Adrenal gland (tissue), 19 donors: ENCODE measurements at places on chromosomes 7 and 10. TPM values are rescaled to one million over a fixed set of nuclear protein-coding genes. Genes with fewer than 3 reads are reported as not detected.

DNA sequence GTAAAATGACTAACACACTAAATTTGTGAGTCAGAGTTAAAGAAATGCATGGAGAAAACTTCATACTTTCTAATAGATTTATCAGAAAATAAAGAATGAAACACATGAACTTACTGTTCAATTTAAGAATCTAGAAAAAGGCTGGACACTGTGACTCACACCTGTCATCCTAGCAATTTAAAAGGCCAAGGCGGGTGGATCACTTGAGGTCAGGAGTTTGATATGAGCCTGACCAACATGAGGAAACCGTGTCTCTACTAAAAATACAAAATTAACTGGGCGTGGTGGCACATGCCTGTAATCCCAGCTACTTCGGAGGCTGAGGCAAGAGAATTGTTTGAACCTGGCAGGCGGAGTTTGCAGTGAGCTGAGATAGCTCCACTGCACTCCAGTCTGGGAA, 1106.2 kb upstream of the LRRN3 start:
- peak; percentile 19 for DNase-seq

GRCh38 chr10:122492006-122492405, 30.7 kb downstream of the HTRA1 start:
- no peak for DNase-seq

GRCh38 chr7:15554081-15554480, 7.7 kb downstream of the AGMO start:
- DNase-seq = no peak

GRCh38 chr7:151784853-151785680, 91.8 kb downstream of the PRKAG2 start:
- DNase-seq = no peak

- DNase-seq = no peak
These were observed 38.5 kb downstream of the TCERG1L start for GRCh38 chr10:131272897-131273451.

GRCh38 chr10:6033954-6034353, 28.2 kb downstream of the IL2RA start:
- peak; percentile 34 for DNase-seq

- peak; percentile 38 for DNase-seq
These were observed 19.2 kb downstream of the PDK4 start for GRCh38 chr7:95577137-95577536.

- DNase-seq = no peak
These were observed 13.1 kb downstream of the MAT1A start for GRCh38 chr10:80276335-80276734.

DNA sequence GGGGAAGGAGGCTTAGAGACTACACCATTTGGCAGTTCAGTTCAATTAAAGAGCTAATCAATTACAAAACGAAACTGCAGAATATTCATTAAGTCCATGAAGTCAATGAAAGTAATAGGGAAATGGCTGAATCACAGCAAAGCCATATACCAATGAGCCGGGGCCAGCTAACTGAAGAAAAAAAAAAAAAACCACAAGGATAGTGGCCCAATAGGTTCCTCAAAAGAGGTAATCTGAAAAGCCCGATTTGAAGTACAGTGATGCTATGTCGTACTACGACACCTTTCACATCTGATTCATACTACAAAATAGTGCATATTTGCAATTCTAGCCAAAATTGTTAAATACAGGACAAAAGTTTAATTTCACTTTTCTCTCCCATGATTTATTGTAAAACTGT, 2.5 kb downstream of the ARHGAP12 start:
- DNase-seq = no peak

GRCh38 chr10:93206652-93207051, 133.0 kb downstream of the CYP26A1 start:
- DNase-seq = no peak

DNA sequence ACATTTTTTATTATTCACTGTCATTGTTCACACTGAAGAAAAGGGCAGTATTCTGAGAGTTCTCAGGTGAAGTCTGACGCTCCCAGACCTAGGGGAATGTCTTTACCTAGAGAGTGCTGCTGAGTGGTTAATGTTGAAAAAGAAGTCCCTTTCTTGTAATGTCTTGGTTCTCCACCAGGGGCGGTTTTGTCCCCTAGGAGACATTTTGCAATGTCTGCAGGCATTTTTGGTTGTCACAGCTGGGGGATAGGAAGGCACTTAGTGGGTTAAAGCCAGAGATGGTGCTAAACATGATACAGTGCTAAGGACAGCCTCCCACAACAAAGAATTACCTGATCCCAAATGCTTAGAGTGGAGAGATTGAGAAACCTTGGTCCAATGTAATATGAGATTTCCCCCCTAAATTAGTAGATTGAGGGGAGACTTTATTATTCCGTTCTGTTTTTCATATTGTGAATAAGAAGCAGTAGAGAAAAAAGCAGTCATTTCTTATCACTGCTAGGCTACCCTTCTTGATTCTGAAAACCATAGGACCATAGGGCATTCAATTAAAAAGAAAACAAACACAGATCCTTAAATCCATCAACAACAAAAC, 13.1 kb downstream of the UMAD1 start:
- no peak for DNase-seq

DNA sequence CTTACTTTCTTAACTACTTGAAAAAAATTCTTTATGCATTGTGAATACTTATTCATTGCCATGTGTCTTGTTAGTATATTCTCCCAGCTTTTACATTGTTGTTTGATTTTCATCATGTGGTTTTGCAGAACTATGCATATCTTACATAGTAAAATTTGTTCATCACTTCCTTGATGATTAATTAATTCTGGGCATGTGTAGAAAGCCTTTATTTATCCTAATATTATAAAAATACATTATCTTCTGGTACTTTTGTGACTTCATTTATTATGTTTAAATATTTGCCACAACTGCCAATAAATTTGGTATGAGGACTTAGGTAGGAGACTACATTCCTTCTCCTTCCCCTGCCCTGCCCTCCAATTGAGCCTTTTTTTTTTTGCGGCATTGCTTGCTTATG, 166.0 kb upstream of the ZNF32 start:
- DNase-seq = no peak

GRCh38 chr7:69719717-69720116, 121.4 kb downstream of the AUTS2 start:
- no peak for DNase-seq

- no peak for DNase-seq
These were observed 60.6 kb upstream of the UBE3C start for GRCh38 chr7:157077986-157078644.

DNA sequence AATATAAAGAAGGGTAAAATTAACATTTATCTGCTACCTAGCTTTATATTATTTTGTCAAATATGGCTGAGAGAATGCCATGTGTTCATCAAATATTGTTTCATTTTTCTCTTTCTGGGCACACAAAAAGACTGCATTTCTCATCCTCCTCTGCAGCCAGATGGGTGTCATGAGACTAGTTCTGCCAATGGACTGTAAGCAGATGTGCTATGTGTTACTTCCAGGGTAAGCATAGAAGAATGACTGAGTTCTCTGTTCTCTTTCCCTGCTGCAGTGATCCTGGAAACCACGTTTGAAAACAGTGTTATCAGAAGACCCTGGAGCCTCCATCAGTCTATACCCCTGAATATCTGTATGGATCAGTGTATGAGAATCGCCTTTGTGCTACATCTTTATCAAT, 24.1 kb upstream of the SLK start:
- no peak for DNase-seq

DNA sequence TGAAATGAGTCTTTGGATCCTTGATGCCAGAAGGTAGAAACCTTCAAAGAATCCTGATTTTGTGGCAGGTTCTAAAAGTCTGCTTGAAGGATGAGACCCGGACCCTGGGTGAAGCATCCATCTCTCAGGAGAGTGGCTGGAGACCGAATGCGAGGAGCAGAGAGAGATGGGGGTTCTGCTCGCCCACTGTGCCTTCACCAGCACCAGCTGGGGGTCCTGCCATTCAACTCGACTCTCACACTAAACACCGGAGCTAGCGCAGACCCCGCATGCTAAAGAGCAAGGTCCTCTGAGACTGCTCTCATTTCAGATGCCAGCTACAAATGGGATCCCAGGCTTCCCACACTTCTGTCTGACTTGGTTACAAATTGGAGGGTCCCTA, 218.4 kb downstream of the GLRX3 start:
- no peak for DNase-seq

DNA sequence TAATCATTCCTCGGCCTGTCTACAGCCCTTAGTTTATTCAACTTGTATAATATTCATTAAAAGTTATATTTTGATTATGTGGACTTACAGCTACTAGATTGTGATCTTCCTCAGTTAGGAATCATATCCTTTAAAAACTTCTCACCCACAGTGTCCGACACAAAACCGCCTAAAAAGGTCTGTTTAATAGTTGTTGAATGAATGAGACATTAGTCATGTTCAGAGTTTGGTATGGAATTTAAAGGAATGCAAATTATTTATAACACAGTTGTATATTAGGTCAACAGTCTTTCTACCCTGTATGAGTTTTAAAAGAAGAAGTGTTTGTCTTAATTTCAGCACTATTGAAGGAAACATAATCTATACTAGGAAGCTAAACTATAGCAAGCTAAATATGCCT, 390.0 kb downstream of the ARL4A start:
- no peak for DNase-seq

DNA sequence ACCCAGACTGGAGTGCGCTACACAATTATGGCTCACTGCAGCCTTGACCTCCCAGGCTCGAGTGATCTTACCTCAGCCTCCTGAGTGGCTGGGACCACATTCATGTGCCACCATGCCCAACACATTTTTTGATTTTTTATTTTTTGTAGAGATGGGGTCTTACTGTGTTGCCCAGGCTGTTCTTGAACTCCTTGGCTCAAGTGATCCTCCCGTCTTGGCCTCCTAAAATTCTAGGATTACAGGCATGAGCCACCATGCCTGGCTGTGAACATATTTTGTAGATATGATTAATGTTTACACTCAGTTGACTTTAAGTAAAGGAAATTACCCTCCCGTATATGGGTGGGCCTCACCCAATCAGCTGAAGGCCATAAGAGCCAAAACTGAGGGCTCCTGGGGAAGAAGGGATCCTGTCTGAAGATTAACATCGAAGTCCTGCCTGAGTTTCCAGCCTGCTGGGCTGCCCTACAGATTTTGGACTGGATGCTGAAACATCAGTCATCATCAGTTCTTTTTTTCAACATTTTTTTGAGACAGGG, 127.1 kb downstream of the ACTR3B start:
- no peak for DNase-seq

DNA sequence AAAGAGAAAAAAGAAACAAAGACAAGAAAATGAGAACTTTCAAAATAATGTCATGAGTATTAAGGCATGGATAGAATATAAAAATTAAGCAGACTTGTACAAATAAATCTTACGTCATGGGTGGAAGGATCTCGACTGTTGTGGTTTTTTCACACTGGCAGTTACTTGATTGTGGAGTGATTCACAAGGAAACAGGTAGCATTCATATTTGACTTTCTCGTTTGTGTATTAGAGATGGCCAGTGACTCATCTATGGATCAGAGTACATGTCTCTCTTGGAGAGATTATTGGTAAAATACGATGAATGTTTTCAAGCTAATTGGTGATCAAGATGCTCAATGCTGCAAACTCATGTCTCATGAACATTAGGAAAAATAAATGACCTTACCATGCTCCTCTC, 564.3 kb downstream of the GATA3 start:
- no peak for DNase-seq

GRCh38 chr10:89627830-89628229, 17.2 kb downstream of the PANK1 start:
- DNase-seq = no peak

GRCh38 chr10:13719425-13719824, 132.7 kb downstream of the PRPF18 start:
- DNase-seq = no peak

DNA sequence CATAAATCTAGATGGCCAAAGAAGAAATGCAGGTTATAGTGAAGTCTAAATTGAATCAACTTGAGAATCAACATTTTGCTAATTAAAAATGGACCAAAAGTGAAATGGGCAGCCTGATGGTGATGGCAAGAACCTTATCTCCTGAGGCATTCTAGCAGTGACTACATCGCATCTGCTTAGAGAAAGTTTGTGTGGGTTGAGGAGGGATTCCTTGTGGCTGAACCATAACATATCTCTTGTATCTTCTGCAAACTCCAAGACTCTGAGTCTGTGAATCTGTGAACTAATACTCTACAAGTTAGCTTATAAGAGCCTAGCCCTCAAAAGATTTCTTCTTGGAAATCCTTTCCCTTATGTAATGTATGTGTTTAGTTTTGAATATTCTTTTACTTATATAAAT, 85.6 kb downstream of the PRKG1 start:
- no peak for DNase-seq

GRCh38 chr7:45363669-45364068, 206.1 kb downstream of the RAMP3 start:
- no peak for DNase-seq

DNA sequence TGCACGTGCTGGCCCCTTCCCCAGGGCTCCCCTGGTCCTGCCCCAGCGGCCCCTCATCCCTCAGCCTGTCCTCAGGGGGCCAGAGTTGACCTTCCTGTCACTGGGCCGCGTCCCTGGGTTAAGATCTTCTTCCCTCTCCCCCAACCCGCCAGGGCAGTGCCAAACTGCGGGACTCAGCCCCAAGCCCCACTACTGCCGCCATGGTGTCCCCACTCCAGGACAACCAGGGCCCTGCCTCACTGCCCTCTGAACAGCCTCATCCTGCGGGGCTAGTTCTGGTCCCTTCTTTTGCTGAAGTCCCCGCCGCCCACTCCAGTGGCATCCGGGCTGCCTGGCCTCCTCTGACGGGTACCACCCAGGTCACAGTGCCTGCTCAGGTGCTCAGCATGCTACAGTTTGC, 37.5 kb downstream of the UNCX start:
- no peak for DNase-seq

Gene AKR1B15
- total RNA-seq = 0.55 TPM

Gene BTBD16
- 0.24 TPM for total RNA-seq

Gene ABCA13
- 0.55 TPM for total RNA-seq

Gene AQP1
- total RNA-seq = 32.5 TPM

Gene VIPR2
- total RNA-seq = 0.47 TPM

Gene MINPP1
- 35.3 TPM for total RNA-seq

Gene TMEM140
- 41.7 TPM for total RNA-seq

Gene BMPR1A
- total RNA-seq = 26.6 TPM

Gene CLDN3
- not detected for total RNA-seq

Gene OR2A42
- not detected for total RNA-seq

Gene TRPV5
- total RNA-seq = not detected
